ENCODE measurements at places on chromosomes 7 and 10.

DNA sequence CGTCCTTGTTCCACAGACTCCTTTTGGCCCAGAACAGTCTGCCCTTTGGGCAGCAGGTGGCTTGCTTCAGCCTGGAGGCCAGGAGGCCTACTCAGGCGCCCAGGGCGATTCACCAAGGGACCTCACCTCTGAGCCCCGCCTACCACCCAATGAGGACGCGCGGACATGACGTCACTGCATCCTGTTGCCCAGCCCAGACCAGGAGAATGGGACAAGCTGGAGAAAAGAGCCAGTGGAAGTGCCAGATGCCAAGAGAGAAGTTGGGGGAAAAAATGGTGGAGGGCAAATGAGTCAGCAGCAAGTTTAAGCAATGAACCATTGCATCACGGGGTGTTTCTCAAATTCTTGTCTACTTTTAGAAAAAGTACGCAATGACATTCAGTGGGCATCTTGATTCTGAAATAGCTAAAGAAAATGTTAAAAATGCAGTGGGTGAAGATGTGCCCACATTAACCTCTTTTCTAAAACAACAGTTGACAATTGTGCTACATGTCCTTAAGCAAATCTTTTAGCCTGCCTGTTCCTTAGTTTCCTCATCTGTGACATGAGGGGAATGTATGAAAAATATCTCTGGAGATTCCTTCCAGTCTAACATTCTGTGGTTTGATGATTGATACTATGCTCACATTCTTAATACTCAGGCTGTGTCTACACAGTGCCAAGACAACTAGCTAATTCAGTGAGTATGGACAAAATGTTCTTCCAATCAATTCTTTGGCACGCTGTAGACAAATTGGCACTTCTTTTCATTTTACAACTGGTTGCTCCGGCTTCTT is 23.9 kb upstream of the LEP start:
- peak; percentile 24 for DNase-seq

DNA sequence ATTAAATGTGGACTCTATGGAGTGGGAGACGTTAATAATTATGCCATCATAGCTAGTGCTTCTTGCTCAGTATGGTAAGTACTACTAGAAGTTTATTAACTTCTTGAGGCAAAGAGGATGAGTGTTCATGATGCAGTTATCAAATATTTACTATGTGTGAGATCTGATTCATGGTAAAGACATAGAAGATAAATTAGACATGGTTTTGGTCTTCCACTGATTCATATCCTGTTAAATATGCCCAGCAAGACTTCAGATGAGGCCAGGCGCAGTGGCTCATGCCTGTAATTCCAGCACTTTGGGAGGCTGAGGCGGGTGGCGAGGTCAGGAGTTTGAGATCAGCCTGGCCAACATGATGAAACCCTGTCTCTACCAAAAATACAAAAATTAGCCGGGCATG is 547.1 kb upstream of the ANKRD30A start:
- DNase-seq, result no peak

DNA sequence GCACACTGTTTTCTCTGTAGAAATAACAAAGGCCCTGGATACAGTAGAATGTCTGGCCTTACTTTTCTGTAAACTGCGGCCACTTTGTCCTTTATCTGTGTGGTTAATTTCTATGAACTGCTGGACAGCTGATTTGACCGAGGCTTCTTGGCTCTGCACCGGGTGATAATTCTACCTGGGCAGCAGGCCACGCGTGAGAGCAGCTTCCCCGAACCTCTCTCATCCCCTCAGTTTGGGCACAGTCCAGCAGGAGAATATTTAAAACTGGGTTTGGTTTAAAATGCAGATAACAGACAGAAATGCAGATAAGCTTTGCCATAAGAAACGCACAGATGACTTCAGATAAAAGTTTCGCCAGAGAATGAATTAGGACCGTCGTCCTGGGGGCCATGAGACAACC is 81.0 kb downstream of the CELF2 start:
- DNase-seq, result no peak

DNA sequence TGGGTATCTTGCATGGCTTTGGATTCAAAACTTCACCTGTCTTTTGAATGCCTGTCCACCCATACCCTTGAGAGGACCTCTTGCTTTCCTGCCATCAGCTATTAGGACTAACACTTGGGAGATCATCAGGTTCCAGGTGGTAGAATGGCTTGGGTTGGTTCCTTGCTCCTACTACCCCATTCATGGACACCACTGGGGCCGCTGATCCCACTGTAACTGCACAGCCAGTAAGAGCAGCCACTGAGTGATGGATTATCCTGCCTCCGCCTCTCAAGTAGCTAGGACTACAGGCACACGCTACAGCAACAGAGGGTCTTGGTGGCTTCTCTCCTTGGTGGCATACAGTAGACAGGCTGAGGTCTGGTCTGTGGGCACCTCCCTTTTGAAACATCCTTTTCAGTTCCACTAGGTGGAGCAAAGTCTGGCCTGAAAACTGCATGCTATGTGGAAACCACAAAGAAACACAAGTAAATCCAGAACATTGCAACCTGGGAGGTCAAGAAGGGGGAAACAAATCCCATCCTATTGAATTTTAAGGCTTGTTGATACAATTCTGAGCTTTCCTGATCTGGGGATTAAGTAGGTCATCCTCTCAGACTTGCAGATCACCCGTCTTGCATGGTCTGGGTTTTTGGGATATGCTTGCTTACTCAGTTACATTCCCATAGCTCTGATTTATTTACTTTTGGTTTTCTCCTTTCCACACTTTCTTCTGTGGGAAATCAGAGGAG is 9.4 kb downstream of the WBP1L start:
- DNase-seq, result no peak

DNA sequence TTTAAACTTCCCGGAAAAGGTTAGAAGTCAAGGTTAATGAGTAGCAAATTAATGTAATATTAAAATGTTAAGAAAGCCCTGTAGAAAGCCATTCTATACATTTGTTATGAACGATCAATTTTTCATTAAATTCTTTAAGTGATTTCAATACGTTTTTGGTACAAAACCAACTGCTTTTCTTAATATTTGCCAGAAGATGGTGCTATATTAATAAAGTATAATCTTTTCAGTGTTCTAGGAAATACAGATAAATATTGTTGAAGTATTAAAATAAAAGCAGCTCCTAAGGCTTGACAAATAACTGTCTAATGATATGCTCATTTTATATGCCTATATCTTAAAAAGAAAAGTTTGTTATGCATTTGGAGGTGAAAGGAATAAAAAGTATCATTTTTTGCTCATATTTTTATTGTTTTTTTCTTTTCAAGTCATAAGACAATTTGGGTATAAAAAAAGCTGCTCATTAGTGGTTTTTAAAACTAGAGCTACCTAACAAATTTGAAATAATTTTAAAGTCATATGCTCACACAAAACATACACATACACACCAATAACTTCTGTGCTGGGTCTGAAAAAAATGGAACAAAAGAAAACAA is 130.3 kb upstream of the POT1 start:
- no peak for DNase-seq

Measured in CD8-positive, alpha-beta T cell (primary cell).